Stimulated activated CD8-positive, alpha-beta memory T cell treated with anti-CD3 and anti-CD28 coated beads, Interleukin-4, amount 100 ng/mL, for 4 hours (primary cell): ENCODE measurements at places on chromosomes 7 and 10.

- DNase-seq, result no peak
Observed at GRCh38 chr7:104267701-104268368, 60.0 kb upstream of the ORC5 start.

DNA sequence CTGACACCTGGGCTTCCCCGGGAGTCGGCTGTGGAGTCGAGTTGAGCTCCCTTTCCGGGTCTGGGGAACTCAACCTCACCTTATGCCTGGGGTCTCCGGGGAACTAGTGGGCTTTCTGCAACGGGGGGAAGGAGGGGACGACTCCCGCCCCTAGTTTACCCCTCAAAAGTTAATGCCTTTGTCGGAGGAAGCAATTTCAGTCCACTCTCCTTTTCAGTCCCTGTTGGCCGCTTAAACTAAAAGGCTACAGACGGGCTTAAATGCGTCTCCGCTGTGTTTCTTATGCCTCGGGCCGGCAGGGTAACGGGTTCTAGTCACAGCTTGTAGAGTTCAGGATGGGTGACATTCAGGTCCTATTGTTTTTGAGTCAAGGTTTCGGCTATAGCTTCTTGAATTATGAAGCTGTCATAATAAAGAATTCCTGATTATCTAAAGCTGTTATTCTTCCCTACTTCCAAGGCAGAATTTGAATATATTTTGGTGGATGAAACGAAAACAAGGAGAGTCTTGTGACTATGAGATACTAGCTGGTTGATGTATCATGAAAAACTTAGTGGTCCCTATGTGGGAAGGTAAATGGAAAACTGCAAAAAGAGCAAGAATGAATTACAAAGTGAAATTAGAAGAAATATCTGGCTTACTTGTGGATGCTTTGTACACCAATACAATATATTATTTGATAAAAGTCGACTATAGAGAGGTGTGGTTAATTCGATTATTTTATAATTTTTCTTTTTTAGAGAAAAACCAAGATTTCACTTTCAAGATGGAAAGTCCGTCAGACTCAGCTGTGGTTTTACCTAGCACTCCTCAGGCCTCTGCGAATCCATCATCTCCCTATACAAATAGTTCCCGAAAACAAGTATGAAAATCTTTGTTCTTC lies 495 bp downstream of the SFR1 start:
- no peak for DNase-seq

- DNase-seq, result no peak
Observed at GRCh38 chr7:46389146-46389545, 468.1 kb upstream of the IGFBP3 start.

- no peak for DNase-seq
Observed at GRCh38 chr7:66330961-66331360, 125.8 kb downstream of the TPST1 start.

- DNase-seq, result no peak
Observed at GRCh38 chr10:77516575-77516974, 121.0 kb downstream of the KCNMA1 start.

DNA sequence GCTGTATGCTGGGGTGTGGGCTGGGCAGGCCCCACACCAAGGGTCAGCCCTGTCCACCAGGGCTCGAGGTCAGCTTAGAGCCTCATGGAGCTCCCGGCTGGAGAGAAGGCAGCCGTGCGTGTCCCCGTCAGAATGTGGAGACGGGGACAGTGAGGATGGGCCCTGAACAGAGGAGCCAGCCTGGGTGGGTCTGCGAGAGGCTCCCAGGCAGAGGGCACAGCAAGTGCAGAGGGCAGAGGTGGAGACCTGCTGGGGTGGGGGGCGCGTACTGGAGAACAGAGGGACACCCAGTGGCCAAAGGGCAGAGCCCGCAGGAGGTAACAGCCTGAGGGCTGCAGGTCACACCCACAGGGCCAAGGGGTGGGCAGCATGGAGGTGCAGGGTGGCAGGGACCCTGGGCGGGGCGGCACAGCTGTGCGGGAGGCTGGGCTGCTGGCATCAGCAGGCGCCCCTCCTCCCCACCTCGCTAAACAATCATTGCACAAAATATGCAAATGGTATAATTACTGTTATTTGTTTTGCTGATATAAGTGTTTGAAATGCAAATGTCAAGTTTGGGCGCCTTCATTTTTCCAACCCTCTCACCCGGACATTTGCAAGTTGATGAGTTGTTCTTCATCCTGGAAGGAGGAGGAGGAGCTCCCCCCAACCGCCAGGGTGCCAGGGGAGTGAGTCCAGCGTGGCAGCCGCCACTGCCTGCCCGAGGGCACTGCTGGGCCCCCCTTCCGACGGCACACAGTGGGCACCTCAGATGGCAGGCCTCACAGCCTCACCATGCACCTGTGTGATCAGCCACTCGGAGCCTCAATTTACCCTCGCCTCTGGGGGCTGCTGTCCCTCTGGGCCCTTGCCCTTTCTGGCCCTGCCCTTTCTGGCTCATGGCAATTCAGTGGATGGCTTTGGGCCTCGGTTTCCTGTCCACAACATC lies 35.0 kb downstream of the ELFN1 start:
- DNase-seq, result no peak

GRCh38 chr7:30842542-30843451 lies 68.9 kb upstream of the AQP1 start:
- DNase-seq, result no peak

GRCh38 chr7:92639213-92639896 lies 49.2 kb upstream of the FAM133B start:
- DNase-seq, result no peak

GRCh38 chr7:116242759-116243158 lies 32.4 kb downstream of the TES start:
- no peak for DNase-seq

- DNase-seq, result no peak
Observed at GRCh38 chr7:100489824-100490223, 6.1 kb downstream of the NYAP1 start.

GRCh38 chr7:145478541-145478940 lies 638.1 kb upstream of the CNTNAP2 start:
- DNase-seq, result no peak

DNA sequence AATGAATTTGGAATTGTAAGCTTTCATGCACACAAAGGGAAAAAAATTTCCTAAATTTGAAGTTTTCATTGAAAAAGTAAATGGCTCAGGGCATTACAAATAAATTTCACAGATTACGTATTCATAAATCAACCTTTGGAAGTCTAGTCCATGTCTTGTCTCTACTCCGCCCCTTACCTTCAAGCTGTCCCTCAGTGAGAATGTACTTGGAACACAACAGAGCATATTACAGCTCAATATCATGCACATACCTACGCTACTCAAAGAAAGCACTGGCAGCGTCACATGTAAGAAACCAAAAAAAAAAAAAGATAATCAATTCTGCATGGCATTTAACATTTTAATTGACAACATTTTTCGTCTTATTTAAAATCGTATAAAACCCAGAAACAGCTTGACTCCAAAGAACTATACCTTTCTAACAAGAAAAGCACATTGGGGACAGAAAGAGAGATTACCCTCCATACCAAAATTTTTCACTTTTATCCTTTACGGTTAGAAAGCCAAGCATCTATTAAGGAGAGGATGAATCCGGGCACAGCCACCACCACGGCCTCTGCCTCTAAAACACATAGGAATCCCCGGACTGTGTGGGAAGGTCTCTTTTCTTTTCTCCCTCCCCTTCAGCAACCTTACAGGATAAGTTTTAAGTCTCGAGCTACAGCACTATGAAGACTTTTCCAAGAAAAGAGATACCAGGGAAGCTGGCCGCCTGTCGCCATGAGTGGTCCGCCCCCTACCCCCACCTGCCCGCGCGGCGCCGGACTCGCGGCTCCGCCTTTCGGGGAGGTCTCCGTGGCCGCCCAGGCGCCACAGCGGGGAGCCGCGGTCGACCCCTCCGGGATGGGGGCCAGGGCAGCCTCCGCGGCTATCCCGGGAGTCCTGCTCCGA lies 1.1 kb downstream of the JMJD1C start:
- no peak for DNase-seq

- no peak for DNase-seq
Observed at GRCh38 chr7:17233603-17234002, 64.8 kb upstream of the AHR start.

GRCh38 chr7:5421714-5422395 lies 1.8 kb downstream of the TNRC18 start:
- DNase-seq, result no peak
